Activated CD4-positive, alpha-beta T cell treated with anti-CD3 and anti-CD28 coated beads for 4 hours (primary cell): ENCODE measurements at places on chromosomes 5 and 9.

GRCh38 chr5:135272311-135272805, 126.7 kb downstream of the MACROH2A1 start:
- DNase-seq = no peak

DNA sequence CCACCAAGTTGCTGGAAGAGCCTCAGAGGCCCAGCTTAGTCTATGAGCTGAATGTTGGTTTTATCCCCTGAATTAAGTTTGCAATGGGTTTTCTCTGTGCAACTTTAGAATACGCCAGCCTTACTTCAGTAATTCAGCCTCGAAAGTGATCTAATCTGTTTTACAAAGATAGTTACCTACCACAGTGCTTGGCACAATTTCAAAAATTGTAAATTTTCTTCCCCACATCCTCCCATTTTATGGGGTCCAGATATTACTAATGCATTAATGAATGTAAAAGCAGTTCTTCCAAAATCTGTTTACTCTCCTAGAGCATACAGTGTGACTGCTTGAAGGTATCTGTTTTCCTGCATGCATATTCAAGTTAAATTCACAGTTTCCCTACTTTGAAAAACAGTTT, 172.6 kb downstream of the MAN2A1 start:
- no peak for DNase-seq

DNA sequence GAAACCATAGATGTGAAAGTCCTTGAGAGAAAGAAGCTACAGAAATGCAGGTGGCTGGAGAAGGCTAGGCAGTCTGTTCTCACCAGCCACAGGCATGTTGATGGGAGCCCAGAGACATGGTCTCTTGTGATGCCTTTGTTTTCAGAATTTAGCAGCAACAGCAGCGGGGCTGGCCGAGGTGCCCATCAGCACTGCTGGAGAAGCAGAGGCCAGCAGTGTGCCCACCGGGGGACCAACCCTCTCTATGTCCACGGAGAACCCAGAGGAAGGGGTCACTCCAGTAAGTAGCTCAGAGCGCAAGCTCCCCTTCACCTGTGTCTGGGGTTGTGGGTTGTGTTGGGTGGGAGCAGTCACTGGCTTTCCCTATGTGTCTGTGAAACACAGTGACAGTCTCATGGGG, 59.6 kb downstream of the COL15A1 start:
- DNase-seq = no peak

DNA sequence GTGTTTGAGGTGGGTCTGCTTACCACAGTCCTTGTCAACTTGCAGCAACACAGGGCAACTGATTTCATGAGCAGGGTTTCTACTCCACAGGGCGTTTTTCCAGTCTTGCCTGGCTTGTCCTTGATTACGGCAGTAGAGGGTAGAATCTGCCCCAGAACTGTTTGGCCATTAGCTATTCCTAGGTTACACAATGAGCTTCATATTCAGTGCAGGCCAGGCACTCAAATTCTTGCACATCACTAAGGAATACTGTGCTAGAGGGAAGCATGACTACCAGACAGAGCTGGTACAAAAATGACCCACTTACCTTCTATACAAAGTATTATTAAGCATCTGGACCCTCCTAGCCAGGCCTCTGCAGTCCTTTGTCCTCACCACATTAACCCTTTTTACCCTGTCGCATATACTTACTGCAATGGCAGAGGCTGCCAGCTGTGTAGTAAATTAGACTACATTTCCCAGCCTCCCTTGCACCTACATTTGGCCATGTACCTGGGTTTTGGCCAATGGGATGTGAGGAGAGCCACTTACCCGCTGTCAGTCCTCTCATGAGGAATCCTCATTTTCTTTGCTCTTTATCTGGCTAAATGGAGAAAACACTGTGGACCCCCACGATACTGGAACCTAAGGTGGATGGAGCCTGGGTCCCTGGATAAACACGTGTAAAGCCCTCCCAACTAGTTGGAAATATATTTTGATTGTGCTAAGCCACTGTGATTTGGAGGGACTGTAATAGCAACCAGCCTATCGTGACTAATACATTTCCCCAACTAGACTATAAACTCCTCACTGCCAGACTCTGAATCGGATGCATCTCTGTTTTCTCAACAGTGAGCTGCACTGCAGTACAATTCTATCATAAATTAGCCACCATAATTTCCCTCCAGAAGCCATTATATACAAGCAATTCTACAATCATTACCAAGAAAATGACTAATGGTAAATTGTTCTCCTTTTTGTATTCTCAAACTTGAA, 218.7 kb downstream of the GLIS3 start:
- no peak for DNase-seq

DNA sequence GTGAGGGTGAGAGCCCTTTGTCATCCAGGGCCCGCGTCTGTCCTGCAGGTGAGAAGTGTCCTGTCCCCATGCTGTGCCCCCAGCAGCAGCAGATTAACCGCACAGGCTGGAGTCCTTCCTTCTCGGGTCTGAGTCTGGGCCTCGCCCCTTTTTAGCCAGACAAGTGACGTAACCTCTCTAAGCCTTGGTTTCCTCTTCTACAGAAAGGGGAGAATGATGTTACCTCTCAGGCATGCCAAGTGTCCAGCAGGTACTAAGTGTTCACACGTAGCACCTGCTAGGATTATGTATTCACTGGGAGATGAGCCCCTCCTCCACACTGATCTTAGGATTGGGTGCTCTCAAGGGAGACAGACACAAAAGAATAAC, 6.9 kb downstream of the NEURL1B start:
- DNase-seq = no peak

GRCh38 chr9:82538634-82539033, 524.3 kb downstream of the RASEF start:
- DNase-seq = no peak

DNA sequence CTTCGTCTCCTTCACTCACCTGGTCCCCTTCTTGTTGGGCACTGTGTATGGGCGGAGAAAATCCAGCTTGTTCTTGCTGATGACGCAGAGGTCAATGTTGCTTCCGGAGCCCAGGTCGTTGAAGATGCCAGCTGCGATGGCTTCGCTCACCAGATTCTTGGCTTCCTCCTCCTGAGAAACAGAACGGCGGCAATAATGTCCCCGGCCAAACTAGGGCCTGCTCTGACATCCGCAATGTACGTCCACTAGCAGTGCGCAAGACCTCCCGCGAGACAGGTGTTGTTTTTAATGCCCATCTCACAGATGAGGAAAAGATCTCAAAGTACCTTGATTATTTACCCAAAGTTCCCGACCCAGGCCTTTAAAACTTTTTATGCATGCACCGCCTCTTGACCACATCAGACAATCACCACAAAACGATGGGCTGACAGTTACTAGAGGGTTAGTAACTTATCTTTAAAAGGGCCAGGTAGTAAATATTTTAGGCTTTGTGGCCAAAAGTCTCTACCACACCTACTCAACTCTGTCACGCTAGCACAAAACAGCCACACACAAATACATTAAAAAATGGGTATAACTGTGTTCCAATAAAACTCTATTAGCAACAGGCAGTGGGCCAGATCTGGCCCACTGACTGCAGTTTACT, 58.4 kb downstream of the PSMB7 start:
- DNase-seq = no peak

GRCh38 chr5:78908173-78909061, 76.7 kb downstream of the ARSB start:
- no peak for DNase-seq

GRCh38 chr5:6652025-6652424, 18.8 kb downstream of the SRD5A1 start:
- no peak for DNase-seq

DNA sequence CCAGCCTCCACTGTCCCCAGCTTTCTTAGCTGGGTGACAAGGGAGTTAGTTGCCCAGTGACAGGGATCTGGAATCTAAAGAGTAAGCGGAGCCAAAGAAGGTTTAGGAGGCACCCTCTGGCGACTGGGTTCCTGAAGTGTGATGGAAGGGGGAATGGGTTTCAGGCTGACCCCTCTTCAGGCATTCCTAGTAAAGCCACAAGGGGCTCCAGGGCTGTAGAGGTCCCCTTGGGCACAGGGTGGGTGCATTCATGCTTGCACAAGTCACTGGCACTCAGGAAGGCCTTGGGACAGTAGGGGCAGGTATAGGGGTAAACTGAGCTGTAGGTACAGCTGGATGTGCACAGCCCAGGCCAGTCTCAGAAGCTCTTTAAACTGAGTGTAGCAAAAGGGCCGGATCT, 74.2 kb downstream of the CPLANE1 start:
- DNase-seq = no peak

DNA sequence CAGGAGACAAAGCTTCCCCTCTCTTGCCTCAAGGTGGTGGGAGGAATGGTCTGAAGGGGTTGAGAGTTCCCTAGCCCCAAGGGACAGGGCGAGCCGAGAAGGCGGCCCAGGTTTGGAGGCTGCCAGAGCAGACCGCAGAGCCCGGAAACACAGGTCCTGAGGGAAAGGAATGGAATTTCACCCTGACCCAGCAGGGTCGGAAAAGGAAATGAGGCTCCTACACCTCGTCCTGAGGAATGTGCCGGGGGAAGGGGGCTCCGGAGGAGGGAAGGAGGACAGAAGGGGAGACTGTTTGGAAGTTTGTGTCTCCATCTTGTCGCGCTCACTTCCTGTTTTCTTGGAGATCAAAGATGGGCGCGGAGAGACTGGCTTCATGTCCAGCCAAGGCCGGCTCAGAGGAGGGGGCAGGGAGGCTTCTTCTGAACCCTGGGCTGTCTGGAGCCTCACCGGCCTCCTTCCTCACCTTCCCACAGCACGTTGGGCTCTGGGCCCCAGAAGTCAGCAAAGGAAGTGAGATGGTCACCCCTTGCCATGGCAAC, 9.6 kb downstream of the ENG start:
- DNase-seq = no peak

- no peak for DNase-seq
Measured at GRCh38 chr5:93006915-93007314, 574.1 kb downstream of the NR2F1-AS1 start.

DNA sequence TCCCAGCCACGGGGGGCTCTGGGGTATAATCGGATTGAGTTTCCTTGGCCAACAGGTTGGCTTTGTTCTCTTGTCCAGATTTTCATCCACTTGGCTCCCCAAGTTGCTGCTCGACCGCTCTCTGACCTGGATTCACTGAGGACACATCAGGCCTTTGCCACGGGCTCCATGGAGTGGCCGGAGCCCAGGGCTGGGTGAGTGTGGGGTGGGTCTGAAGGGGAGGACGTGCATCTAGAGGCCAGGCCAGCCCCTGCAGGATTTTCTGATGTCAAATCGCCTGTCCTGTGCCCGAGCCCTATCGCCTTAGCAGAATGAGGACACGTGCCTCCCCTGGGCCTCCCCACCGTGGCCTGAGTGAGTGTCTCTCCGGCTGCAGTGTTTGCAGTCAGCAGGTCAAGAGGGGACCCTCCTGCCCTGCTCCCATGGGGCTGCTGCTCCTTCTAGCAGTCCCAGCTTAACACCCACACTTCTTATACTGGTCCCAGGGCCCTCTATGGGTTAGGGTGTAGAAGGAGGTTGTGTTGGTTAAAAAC, 89.1 kb upstream of the BOD1 start:
- no peak for DNase-seq

DNA sequence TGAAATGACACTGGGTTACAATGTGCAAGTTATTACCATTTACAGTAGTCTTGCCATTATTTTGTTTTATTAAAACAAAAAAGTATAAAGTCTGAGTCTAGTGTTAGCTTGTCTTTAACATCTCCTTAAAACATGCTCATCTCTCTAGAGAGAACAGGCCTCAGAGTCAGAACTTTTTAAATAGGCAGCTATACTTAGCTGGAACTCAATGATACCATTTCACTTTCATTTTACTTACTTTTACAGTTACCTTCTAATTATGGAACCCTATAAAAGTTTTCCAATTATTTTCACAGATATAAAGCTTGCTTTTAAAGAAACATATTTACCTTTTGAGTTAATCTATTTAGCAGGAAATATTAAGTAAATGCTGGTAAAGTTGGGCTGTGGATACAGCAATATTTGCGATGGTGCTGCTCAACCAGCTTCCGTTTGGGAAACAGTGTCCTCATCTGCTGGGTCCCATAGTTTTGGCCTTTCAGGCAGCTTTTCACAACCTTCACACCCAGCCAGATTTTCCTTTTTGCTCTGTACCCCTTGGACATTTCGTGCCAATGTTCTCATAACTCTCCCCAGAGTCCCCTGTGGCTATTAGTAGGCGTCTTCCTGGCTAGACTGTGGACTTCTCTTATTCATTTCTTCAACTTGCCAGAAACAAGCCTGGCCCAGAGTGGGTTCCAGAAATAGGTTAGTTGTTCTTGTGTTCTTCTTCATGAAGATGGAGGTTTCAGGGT, 36.3 kb upstream of the UBTD2 start:
- no peak for DNase-seq

DNA sequence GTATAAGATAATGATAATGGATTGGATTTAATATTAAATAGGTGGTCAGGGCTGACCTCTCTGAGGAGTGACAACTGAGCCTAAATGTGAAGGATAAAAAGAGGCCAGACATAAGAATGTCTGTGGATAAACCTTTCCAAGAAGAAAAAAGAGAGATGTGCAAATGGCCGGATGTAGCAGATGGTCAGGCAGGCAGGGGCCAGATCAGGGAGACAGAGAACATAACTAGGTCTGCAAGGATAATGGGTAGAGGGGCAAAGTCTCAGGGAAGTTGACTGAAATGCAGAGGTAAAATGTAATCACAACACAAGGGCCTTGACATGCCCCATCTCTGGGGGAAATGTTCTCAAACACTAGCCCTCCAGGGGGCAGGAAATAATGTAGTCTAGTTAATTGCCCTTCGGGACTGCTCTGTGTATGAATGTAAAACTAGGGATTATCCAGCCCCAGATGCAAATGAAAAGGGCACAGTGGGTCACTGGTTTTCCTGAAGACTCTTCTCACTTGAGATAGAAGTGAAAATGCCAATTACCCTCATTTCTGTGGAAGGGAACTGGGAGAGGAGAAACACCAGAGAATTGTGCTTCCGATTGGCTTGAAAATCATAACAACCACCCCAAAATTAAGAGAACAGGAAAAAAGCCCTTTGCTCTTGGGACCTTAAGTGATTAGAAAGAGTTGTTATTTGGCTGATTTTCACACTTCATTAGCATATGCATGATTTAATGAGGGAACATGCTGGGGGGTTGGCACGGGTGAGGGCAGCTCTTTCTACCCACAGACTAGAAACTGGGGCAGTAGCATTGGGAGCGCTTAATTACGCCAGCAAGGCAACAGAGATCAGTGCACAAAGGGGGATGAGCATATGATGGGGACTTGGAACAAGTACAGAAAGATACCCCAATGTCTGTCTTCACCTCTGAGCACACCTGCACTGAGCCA, 88.6 kb downstream of the PPP2R2B start:
- DNase-seq = no peak

GRCh38 chr5:122019919-122020590, 58.0 kb downstream of the LOX start:
- no peak for DNase-seq

DNA sequence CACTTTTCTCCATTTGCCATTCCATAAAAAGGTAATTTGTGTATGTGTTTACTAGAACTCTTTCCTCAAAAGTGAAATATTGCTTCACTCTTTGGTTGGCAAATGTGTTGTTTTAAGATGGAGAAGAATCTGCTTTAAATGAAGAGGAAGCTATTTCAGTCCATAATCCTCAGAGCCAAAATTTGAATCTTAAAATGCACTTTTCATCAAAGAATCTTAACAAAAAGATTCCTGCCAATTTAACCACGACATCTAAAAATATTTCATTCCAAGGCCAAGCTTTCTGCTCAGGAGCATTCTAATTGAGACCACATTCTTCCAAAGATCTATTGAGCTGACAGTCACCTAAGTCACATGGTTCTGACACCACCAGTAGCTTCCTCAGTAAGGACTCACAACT, 7.5 kb downstream of the GABRB2 start:
- no peak for DNase-seq

GRCh38 chr5:82176115-82176814, 101.9 kb downstream of the RPS23 start:
- no peak for DNase-seq

GRCh38 chr9:94904806-94905205, 178.3 kb downstream of the AOPEP start:
- DNase-seq = no peak

- no peak for DNase-seq
Measured at GRCh38 chr9:18910435-18910834, 122.6 kb downstream of the SAXO1 start.
